CD4-positive, alpha-beta T cell treated with Interleukin-6 for 4 hours (primary cell): ENCODE measurements at places on chromosomes 11 and 22.

- DNase-seq, result no peak
These were observed 2.4 kb upstream of the CTSD start for GRCh38 chr11:1765871-1766718.

DNA sequence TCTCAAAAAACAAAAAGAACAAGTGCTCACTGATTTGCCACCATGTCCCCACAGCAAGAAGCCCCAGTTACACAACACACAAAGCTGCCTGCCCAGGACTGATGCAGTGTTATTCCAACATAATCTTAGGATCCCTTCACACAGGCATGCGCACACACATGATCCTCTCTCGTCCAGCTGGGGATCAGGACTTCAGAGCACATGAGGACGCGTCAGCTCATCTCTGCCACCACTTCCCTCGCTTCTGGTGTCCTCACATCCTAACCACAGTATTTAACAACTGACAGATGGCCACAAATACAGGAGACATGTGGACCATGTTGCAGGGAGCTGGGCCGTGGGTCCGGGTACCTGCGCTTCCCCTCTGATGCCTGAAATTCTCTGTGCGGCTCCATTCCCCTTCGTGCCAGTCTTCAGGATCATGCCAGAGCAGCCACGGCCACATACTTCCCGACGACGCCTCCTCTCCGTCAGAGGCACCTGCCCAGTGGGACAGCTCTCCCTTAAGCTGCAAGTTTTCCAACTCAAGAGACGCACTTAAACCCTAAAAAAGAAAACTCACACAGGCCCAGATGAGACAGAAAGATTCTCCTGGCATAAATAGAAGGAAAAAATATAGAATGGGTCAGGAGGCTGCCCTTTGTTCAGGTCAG lies 68.3 kb downstream of the PACSIN2 start:
- no peak for DNase-seq

DNA sequence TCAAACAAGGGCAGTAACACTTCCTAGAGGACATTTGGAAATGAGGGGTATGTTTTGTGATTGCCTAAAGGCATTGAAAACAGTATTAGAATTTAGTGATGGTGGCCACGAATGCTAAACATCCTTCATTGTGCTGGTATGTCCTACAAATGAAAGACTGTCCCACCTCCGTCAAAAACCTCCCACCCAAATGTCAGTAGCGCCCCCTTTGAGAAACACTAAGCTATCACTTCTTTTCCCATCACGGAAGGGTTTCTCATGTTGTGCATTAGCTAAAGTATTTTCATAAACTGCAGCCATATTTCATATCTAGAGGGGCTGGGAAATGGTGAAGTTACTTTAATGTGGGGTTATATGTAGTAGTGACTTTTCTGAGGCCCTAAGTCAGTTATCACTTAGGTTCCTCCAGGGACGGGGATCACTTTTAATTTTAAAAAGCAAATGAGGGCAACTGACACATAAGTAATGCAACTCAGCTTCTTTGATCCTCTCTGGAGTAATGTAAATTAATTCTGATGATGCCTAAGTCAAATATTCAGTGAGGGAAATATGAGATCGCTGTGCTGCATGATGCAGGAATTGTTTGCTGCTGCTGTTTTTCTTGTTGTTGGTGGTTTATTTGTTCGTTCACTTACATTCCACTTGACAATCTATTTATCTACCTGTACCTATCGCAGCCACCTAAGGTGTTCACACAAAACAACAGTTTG lies 1403.4 kb upstream of the TENM4 start:
- DNase-seq, result no peak

DNA sequence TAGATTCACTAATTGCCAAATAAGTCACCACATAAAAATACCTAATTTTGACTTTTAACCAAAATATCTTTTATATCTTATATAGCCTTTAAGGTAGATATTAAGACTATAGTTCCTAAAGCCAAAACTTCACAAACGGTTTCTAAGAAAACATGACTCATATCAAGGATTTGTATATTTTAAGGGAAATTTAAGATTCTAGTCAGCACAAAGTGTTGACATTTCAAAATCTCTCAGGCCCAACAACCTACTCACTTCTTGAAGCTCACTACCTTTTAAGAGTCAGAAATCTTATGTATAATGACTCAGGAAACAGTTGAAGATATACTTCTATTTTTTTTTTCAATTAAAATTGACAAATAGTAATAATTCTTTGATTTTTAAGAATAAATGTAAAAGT lies 221.9 kb downstream of the SBF2 start:
- DNase-seq, result no peak

DNA sequence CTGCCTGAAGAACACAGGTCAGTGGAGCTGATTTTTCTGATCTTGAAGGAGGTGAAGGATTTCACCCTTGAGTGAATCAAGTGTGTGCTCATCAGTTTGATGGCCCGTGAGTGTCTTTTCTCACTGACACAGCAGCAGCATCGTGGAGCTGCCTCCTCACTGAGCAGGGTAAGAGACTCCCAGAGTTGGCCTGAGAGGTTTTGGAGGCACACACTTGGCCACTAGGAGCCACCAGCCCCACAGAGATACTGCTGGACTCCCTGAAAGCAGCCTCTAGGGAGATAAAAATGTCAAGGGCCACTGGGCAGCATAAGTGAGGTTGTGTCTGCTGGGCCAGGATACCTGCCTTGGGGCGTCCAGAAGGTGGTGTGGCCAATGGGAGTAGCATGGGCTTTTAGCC lies 245.4 kb downstream of the GRIK4 start:
- no peak for DNase-seq
